Activated CD4-positive, alpha-beta T cell treated with anti-CD3 and anti-CD28 coated beads, Interleukin-2, amount 50 U/mL, for 48 hours (primary cell): ENCODE measurements at places on chromosomes 1 and 21.

GRCh38 chr1:92797297-92797696, 12.4 kb upstream of the EVI5 start:
- no peak for DNase-seq

GRCh38 chr1:60108196-60108595, 34.6 kb upstream of the C1orf87 start:
- no peak for DNase-seq

- DNase-seq: no peak
Measured at GRCh38 chr21:27498025-27498424, 531.1 kb upstream of the ADAMTS5 start.

GRCh38 chr1:102879439-102879993, 228.8 kb downstream of the COL11A1 start:
- no peak for DNase-seq

- DNase-seq: no peak
Measured at GRCh38 chr1:43258370-43258769, 11.4 kb upstream of the TMEM125 start.
